ENCODE measurements at places on chromosomes 3 and 15. TPM values are rescaled to one million over a fixed set of nuclear protein-coding genes. Genes with fewer than 3 reads are reported as not detected.

DNA sequence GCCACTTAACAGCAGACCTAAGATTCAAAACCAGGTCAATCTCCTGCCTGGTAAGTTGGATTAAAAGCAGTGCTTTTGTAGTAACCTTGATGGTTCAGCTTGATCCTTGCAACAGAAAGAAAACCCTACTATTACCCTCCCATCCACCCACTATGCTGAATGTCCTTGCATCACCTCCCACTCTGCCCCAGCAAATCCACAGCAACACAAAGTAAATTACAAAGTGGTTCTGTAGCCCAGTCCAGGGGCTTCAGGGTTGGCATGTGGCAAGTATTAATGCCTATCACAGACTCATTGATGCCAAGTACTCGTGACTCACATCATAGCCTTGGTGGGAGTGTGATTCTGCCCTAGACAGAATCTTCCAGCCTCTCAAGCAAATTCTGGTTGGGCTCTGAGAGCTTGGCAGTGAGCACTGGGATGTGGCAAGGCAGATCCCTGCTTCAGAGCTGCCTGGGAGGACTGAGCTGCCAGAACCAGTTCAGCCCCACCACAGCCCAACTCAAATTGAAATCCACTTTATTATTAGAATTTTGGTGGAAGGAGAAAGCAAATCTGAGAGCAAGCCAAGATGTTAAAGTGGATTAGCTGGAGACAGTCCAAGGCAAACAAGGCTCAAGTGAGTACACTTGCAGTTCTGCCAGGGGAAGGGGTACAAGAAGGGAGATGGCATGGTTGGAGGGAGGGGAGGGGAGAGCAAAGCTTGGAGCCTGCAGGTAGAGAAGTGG lies 225.8 kb upstream of the UMPS start:
- peak; percentile 33 for DNase-seq

DNA sequence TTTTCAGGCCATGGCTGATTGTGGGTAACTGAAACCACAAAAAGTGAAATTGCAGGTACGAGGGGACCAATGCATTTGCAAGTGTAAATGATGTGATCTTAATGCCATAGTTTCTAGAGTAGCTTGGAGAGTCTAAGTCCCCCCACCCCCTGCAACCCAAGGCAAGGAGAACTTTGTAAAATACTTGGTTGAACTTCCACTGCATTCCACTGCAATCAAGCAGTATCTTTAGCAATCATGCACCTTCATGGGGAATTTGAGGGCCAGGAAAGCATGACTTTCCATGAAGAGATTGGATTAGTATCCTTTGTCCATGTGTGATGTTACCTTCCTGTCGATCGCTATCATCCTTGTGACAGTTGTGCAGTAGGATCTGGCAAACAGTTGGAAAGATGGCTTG lies 11.4 kb upstream of the CYP8B1 start:
- DNase-seq, result no peak

DNA sequence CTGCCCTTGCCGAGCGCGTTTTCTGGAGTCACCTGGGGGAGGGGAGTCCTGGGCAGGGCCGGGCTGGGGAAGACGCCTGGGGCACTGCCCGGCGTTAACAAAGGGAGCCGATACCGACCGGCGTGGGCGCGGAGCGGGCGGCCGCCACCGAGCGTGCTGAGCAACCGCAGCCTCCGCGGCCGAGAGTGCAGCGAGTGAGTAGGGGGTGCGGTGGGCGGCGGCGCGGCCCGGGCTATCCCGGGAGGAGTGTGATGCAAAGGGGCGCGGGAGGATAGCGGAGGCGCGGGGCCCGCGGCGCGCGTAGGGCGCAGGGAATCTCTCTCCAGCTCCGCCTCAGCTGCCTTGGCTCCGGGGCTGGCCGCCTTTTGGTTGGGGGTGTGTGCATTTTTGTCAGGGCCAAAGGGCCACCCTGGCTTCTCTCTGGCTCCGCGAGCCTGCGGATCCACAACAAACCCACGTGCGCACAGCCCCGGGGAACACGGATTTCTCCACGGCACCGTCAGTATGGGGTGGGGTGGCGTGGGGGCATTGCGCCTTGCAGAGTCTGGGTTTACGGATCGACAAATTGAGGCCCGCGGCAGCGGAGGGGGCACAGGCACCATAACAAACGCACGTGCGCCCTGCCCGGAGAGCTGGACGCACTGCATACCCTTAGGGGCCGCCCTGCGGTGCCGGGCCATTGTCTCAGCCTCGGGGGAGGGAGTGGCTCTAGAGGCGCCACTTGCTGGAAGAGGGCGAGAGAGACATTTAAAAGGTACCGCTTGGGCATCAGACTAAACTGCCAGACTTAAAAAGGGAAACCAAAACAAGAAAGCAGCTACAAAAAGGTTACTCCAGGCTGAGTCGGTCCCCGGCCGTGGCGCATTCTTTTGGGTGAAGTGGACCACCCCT lies 560 bp downstream of the ST6GAL1 start:
- peak; percentile 14 for DNase-seq

- peak; percentile 88 for DNase-seq
Observed at GRCh38 chr3:8837162-8837561, 67.7 kb upstream of the OXTR start.

- DNase-seq, result no peak
Observed at GRCh38 chr3:141307351-141308059, 60.8 kb upstream of the ZBTB38 start.

DNA sequence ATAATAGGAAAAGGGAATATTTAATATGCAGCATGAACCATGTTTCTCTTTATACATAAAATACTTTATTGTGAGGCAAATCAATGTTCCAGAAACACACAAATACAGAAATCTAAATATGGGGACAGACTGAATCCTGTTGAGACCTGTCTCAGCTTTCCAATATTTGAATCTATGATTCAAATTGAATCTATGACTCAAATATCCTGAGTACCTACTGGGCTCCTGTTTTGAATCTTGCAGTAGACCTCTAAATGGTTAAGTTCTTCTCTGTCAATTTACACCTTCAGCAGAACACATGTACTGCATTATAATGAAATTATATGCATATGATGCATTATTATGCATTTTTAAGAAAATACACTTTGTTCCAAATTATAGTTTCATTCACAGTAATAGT lies 143.2 kb upstream of the PLXND1 start:
- no peak for DNase-seq

Gene CLRN1
- not detected for total RNA-seq

Gene CNTN4
- total RNA-seq, result not detected

DNA sequence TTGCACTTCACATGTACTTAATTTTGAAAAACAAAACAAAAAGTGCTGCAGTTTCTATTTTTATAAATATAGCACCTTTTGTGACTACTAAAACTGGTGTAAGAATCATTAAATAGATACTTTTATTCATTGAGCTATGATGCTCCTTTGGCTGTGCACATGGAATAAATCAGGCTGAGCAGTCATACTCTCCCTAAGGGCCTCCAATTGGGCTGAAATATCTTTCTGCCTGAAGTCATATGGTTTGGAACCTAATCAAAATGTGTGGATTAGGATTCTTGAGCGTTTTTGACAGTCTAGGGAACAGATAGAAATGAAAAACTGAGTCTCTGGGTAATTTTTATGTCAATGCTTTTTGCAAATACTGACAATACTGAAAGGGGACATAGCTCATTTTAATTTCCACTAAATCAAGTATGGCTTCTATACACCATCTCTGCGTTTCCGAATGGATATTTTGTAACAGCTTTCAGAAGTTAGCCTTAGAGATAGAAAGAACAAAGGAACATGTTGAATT lies 392.2 kb upstream of the ROBO1 start:
- DNase-seq, result no peak

GRCh38 chr3:29516164-29516563 lies 235.3 kb downstream of the RBMS3 start:
- no peak for DNase-seq

Gene RBMS3
- 22.8 TPM for total RNA-seq

Gene MUSTN1
- total RNA-seq, result 1.3 TPM

Gene SECISBP2L
- 30.4 TPM for total RNA-seq

Gene MED12L
- total RNA-seq, result 0.12 TPM

Gene RTP1
- not detected for total RNA-seq

Gene EIF1B
- 30.6 TPM for total RNA-seq

All from RPMI7951 (cell line).